Activated CD4-positive, alpha-beta T cell treated with anti-CD3 and anti-CD28 coated beads for 24 hours (primary cell): ENCODE measurements at places on chromosomes 11 and 22.
A peak's percentile ranks its signal among the peaks of the same experiment; 100 is the strongest.

GRCh38 chr11:71086687-71087258 lies 165.6 kb downstream of the SHANK2 start:
- no peak for DNase-seq

- DNase-seq: no peak
Measured at GRCh38 chr11:109994907-109995306, 98.3 kb upstream of the ZC3H12C start.

GRCh38 chr11:47337229-47337924 lies 15.1 kb downstream of the MYBPC3 start:
- DNase-seq: no peak

GRCh38 chr11:64458997-64459396 lies 100.0 kb downstream of the RPS6KA4 start:
- DNase-seq: no peak

- no peak for DNase-seq
Measured at GRCh38 chr11:128210148-128210940, 377.0 kb downstream of the ETS1 start.

GRCh38 chr11:47355283-47356128 lies 3.0 kb upstream of the MYBPC3 start:
- DNase-seq: peak; percentile 45

GRCh38 chr11:99015634-99016454 lies 4.9 kb upstream of the CNTN5 start:
- DNase-seq: no peak

- no peak for DNase-seq
Measured at GRCh38 chr11:118533769-118534729, 3.1 kb downstream of the TMEM25 start.

DNA sequence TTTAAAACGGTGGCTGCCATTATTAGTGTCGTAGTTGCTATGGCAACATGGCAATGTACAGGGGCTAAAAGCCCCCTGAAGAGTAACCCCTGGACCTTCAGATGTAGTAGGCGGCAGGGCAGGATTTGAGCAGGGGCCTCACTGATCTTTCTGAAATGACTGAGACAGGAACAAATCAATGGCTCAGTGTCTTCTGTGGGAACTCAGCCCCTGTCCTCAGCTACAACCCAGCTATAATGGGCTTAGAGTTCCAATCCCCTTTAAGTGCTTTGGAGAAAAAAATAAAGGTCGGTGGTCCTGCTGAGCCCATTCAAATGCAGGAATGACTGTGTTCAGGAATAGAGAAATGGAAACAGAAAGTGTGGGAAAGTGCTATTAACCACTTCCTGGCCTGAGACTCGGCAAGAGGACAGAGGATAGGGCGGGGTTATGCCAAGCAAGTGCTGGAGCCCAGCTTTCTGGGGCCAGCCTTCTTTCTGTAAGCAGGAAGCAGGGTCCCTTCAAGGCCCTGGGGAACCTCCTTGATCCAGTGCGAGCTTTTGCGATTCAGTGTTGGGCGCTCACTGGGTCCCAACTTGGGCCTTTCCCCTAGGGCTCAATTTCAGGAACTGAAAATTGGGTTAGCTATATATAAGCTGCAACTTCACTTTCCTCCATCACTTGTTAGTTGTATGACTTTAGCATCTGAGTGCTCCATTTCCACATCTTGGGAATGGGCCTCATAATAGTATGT lies 6.1 kb upstream of the CD82 start:
- no peak for DNase-seq

DNA sequence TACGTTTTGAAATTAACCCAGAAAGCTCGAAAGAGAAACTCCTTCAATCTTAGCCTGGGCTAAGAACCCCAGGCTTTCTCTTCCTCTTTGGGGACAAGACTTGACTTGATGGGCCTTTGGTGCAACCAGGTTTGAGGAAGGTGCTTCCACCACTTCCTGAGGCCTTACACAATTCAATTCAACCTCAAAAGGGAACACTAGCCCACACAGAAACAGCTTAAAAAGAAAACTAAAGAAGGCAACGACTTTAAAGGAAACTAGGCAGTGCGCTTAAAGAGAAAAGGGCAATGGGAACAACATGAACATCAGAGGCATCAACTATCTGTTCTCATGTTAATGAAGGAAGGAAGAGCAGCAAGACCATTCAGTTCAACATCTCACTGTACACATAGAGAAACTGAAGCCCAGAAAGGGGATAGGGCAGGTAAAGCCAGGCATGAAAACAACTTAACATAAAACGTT lies 24.8 kb downstream of the PAK1 start:
- DNase-seq: no peak

DNA sequence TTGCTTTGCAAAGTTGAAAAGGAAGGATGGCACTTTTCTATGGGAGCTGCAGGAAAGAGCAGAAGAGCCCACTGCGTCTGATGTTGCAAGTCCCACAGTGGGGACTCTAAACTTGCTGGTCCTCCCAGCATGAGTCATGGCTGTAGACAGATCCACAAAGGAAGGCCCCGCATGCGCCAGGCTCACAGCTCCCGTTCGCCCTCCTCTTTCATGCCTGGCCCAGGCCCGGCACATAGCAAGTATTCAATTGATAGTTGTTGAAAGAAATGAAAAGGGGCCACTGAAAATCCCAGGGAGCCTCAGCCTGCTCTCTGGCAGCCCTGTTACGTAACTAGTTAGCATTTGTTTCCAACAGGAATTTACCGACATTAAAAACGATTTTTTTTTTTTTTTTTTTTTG lies 18.9 kb downstream of the AP1B1 start:
- no peak for DNase-seq

DNA sequence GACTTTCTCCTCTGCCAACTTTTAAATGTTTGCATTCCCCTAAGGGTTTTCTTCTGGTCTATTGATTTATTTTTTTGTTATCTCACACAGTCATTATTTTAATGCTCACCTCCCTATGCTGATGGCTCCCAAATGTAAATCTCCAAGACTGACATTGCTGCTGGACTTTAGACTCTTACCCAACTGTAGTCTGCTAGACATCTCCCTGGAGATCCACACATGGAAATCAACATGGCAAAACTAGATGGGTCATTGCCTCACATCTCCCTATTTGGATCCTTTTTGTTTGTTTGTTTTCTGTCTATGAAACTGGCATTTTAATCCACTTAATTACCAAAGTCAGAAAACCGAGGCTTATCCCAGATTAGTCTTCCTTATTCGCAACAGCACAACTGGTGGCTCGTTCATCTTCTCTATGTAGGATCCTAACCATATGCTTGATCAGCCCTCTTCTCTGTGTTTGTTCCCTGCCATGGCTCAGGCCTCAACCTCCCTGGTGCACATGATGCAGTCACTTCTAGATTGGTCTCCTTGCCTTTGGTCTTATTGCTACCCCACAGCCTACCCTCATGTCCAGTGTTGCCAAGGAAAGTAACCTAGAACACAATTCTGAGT lies 37.3 kb downstream of the SC5D start:
- no peak for DNase-seq

- no peak for DNase-seq
Measured at GRCh38 chr11:33735271-33736147, 714 bp downstream of the CD59 start.

- no peak for DNase-seq
Measured at GRCh38 chr11:67045314-67045713, 11.3 kb upstream of the RHOD start.

DNA sequence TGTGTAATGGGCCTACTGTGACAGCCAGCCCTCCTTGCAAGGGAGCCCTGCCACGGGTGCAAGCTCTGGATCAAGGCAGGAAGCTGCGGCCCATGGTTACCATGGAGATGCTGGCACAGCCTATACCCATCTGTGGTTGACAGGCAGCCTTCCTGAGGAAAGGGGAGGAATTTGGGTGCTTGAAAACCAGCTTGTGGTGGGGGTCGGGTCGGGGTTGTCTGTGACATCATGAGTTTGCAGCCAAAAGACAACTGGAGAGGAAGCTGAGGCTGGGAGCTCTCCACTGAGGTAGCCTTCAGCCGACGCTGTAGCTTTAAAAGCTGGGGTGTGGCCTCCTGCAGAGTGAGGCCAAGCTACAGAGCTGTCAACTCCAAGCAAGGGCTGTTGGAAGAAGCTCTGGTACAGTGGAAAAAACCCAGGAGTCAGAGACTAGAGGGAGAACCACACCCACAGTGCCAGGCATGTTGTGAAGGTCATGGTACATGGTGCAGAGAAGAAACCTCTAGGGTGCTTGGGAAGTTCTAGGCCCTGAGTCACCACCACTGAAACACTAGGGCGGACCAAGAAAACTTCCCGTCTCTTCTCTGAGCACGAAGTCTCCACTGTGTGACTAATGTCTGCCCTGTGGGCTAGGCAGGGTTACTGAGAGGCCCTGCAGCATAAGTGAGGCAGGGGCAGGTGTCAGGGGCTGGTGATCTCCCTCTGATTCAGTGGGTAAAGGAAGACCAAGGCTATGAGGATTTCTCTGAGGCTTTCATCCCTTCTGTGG lies 10.8 kb upstream of the LDHA start:
- DNase-seq: peak; percentile 66

DNA sequence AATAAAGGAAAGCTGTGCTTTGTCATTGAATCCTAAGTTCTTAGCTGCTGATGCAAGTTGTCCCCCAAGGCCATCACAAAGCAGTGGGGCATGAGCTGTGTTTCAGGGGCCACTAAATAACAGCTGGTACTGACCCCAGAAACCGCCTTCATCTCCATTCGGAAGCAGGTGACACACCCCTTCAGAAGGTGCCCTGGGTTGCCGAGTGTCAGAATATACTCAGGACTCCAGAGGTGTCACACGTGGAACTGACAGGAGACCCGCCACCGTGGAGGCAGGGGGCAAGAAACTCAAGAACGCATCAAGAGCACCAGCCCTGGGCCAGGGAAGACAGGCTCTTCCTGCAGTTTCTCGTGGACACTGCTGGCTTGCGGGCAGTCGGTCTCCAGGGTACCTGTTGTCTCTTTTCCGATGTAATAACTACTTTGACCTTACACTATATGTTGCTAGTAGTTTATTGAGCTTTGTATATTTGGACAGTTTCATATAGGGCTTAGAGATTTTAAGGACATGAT lies 41.5 kb downstream of the PPP2R1B start:
- no peak for DNase-seq

- DNase-seq: no peak
Measured at GRCh38 chr11:132802947-132803346, 729.4 kb downstream of the OPCML start.

DNA sequence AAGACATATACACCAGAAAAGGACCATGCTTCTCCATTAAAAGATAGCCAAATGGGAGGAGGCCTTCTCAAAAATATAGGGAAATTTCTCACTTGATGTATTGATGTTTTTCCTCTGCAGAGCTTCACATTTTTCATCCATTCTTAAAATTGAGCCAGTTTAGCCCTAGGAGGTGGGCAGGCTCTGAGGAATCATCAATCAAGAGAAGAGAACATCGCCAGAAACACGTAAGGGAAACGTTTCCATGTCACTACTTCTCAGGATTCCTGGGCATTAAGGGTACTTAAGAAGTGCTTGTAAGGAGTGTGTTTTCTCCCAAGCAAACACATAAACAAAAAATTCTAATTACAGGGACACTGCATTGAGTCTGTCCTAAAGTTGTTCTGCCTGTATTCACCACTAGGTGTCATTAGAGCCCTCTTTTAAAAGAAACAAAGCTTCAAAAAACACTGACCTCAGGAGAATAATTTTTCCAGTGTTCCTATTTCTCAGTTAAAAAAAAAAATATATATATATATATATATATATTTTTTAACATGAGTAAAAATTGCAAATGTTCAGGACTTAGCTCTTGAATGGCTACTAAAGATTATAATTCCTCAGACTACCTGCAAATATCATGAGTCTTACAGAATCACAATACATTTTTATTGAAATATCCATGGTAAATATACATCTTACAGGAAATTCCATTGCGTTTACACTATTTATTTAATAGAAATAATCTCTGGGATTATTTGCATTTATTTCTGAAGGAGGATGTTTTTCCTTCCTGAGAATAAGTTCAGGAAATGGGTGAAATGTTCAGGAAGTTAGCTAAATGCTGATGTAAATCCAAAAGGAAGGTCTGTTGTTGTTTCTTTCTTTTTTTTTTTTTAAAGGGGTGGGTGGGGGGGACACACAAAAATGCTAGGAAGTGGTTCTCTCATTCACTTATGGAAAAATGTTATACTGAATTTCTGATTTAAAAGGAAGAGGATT lies 16.0 kb downstream of the FZD4 start:
- DNase-seq: no peak

- peak; percentile 19 for DNase-seq
Measured at GRCh38 chr11:2089536-2090165, 49.5 kb downstream of the IGF2 start.

DNA sequence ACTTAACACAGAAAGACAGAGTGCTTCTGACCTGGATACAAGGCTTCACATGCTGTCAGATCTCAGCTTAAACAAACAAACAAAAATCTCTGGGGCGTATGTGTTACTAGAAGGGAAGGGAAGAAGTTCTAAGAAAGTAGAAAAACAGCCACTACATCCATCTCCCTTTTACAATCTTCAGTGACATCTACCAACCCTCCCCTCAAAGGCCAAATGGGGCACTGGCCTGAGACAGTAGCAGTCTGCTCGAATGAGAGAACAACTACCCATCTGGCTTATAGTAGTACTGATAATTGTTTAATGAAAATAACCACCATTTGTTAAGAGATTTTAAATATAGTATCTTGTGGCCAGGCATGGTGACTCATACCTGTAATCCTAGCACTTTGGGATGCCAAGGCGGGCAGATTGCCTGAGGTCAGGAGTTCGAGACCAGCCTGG lies 29.4 kb downstream of the CCDC83 start:
- no peak for DNase-seq

GRCh38 chr11:73795925-73796632 lies 8.4 kb downstream of the MRPL48 start:
- DNase-seq: no peak

DNA sequence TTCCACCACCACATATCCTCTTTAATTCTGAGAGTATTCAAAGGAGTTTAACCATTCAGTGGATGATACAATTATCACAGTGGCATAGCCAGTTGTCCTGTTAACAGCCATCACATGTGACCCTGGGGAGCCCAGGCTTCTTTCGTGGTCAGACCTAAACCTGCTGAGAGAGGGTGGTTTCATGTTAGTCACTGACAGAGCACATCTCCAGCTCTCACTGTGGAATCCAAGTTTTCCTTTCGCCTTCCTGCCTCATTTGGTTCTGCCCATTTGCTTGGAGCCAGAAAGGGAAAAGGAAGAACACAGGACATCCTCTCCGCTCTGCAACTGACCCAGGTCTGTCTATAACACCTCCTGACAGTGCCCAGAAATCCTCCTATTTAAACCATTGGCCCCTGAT lies 60.4 kb downstream of the MCHR1 start:
- no peak for DNase-seq

- no peak for DNase-seq
Measured at GRCh38 chr22:34454598-34454997, 534.3 kb upstream of the LARGE1 start.

DNA sequence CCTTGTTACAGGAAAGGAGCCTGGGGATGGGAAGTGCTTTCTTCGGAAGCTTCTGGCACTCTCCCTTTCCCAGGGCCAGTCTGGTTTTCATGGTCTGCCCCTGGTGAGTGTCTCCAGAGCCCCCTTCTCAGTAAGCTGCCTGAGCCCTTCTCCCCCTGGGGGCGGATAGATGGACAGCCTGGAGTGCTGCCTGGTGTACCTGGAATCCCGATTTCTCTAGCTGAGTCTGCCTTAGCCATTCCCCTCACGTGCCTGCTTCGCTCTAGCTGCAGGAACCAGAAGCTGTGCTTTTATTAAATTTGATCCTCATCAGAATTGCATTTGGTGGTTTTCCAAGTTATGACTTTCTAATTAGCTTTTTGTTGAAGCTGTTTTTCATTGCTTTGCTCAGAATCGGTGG lies 152.9 kb upstream of the NAV2 start:
- no peak for DNase-seq
